Peyer's patch (tissue), 4 donors: ENCODE measurements at places on chromosomes 7 and 10.
A peak's percentile ranks its signal among the peaks of the same experiment; 100 is the strongest.

DNA sequence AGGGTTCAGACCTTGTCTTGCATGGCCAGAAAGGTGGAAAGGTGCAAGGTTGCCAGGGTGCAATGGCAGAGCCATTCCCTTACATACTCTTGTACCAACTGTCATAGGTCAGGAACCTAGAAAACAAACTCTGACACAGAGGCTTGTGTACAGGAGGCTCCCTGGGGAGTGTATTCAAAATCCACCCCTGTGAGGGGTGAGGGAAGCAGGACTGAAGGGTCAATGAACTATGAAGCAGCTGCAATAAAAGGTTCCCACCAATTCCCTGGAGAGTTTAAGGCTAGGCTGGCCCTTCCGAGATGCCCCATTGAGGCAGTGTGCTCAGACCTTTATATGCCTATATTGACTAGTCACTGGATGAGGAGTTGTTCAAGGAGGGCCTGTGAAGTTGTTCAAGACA lies 13.9 kb upstream of the CUZD1 start:
- no peak for DNase-seq

- no peak for DNase-seq
Observed at GRCh38 chr7:39416866-39417265, 149.3 kb upstream of the YAE1 start.

GRCh38 chr7:85535974-85536729 lies 349.3 kb upstream of the SEMA3D start:
- DNase-seq = no peak

GRCh38 chr7:149081914-149082313 lies 8.6 kb downstream of the ZNF786 start:
- DNase-seq = no peak

DNA sequence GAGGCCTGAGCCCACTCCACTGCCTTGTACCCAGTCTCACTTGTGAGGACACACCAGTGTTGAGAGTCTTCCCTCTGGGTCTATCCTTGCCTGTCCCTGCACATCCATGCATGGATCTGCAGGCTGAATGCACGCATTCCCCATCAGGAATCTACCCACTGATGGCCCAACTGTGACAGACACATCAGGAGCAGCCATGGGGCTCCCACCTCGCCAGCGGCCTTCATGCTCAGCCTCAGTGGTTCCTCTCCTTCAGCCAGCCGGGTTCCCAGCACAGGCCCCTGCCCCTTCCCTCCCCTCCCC lies 21.3 kb downstream of the ANTXRL start:
- no peak for DNase-seq

DNA sequence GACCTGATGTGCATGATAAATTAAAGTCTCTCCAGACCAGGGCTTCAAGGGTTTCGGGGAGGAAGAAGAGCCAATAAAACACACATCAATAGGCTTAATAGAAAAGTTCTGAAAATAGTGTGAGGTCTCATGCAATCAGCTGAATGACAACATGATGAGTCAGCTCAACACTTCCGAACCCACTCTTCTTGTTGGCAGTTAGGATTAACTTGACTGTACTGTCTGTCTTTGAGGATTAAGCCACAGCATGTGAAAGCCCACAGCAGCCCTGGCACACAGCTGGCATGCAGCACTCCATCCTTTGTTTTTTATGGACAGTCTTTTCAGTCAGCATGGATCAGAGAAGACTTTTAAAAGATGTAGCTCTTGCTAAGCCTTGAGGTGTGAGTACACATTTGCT lies 526.9 kb upstream of the VSTM2A start:
- DNase-seq = no peak

GRCh38 chr7:142880876-142881505 lies 4.6 kb downstream of the TRPV6 start:
- DNase-seq = peak; percentile 63

DNA sequence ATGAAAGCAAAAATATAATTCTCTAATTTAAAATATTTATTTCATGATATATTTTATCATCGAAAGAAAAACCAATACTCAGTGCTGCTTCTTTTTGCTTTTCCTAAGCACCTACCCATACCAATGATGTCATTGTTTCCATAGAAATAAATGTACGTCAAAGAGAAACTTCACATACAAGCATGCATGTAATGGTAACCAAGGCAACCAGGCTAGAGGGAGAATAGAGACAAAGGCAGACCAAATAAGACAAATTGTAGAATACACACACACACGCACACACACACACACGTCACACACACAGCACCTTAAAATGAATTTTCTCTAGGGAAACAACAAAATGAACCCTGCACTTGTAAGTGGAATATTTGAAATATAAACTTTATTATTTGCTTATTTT lies 75.5 kb downstream of the MACC1 start:
- DNase-seq = no peak

GRCh38 chr7:146499970-146500369 lies 383.4 kb downstream of the CNTNAP2 start:
- no peak for DNase-seq

DNA sequence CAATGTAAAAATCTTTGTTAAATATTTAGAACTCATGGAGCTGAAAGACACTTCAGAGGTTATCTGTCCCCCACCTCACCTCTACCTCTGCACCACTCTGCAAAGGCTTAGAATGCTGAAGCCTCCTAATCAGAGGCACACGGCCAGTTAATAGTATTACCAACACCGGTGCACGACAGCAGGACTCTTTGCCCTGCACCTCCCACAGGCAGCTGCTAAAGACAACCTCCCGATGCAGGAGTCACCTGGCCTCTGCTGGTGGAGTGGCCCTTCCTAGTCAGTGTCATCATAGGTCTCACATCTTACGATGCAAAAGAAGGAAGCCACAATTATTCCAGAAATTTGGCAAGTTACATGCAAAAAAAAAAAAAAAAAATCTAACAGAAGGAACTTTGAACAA lies 66.6 kb upstream of the MGMT start:
- DNase-seq = no peak

GRCh38 chr7:40536421-40536820 lies 401.6 kb downstream of the SUGCT start:
- DNase-seq = no peak

- no peak for DNase-seq
Observed at GRCh38 chr10:112801004-112801403, 149.0 kb upstream of the TCF7L2 start.

- DNase-seq = no peak
Observed at GRCh38 chr10:71248210-71248609, 35.8 kb downstream of the UNC5B start.

- no peak for DNase-seq
Observed at GRCh38 chr7:144656965-144657517, 178.8 kb downstream of the TPK1 start.

- no peak for DNase-seq
Observed at GRCh38 chr7:3552499-3552898, 251.4 kb downstream of the SDK1 start.

DNA sequence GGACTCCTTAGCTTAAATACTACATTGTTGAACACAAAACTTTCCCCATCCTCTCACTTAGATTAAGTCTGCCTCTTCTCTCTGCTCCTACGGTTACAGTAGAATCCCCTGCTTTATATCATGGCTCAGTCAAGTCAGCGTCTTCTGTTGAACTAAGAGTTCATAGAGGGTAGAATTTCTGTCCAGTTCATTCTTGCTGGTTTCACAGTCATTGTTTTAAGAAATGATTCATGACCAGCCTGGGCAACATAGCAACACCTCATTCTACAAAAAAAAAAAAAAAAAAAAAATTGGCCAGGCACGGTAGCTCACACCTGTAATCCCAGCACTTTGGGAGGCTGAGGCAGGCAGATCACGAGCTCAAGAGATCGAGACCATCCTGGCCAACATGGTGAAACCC lies 3.7 kb upstream of the ZFYVE27 start:
- no peak for DNase-seq
